ENCODE measurements at places on chromosomes 16 and 17. TPM values are rescaled to one million over a fixed set of nuclear protein-coding genes. Genes with fewer than 3 reads are reported as not detected.

- H3K4me3 ChIP-seq, result peak overlapping the region; percentile 57
- peak; percentile 21 for DNase-seq
- H3K4me1 ChIP-seq, result no peaks in the 10 kb centered on the region
- H3K27me3 ChIP-seq, result no peaks in the 10 kb centered on the region
- no peaks in the 10 kb centered on the region for H3K36me3 ChIP-seq
Observed at GRCh38 chr17:78040440-78041385, 82.2 kb downstream of the TNRC6C start.

Gene MT1A
- polyA plus RNA-seq, result not detected

- peak; percentile 15 for DNase-seq
- peaks cover 15% of the 10 kb centered on the region for H3K36me3 ChIP-seq
- H3K4me3 ChIP-seq, result no peak overlapping the region
- no peaks in the 10 kb centered on the region for H3K27me3 ChIP-seq
Observed at GRCh38 chr16:71775949-71776348, 32.7 kb downstream of the AP1G1 start.

- H3K27me3 ChIP-seq, result no peaks in the 10 kb centered on the region
- no peak overlapping the region for H3K4me3 ChIP-seq
- 0 out of 2 replicates have a peak, but pooled peaks cover 3% of the 10 kb centered on the region for H3K4me1 ChIP-seq
Observed at GRCh38 chr16:82699711-82700495, 73.1 kb downstream of the CDH13 start.

Gene ORAI3
- polyA plus RNA-seq, result 21.9 TPM

DNA sequence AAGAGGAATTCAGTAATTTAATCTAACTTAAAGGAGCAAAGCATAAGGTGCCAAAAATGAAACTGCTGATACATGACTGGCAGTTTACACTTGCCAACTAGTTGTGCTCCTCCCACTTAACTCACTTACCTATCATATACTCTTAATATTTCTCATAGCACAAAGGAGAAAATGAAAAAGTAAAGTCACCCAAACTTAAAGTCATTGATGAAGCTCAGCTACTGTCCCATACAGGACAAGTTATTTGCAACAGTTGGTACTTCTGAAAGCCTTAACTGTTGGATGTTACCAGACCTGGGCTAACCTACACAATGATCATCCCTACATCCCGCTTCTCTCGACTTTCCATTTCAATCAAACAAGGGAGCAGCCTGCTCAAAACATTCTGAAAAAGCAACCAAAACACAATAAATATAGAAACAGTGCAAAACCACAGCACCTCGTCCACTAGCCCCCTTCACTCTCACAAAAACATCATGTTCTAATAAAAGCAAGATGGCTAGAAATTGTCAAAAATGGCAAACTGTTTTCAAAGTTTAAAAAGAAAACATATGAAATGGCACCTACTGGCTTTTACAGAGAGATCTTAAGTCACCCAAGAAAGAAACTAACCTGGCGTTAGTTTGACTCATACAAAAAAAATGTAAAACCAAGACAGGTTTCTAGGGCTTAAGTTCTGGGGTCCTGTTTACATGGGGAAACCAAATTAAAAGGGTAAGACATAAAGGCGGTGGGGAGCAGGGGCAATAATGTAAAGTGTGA lies 868 bp downstream of the MED13 start:
- H3K36me3 ChIP-seq, result peaks cover 2% of the 10 kb centered on the region
- peaks cover 6% of the 10 kb centered on the region for H3K4me1 ChIP-seq
- no peak for DNase-seq
- H3K27ac ChIP-seq, result peak overlapping the region; percentile 92
- no peaks in the 10 kb centered on the region for H3K27me3 ChIP-seq

Gene CIITA
- polyA plus RNA-seq, result 35.0 TPM

Gene CRYBA1
- polyA plus RNA-seq, result not detected

Gene KRTAP9-8
- polyA plus RNA-seq, result not detected

DNA sequence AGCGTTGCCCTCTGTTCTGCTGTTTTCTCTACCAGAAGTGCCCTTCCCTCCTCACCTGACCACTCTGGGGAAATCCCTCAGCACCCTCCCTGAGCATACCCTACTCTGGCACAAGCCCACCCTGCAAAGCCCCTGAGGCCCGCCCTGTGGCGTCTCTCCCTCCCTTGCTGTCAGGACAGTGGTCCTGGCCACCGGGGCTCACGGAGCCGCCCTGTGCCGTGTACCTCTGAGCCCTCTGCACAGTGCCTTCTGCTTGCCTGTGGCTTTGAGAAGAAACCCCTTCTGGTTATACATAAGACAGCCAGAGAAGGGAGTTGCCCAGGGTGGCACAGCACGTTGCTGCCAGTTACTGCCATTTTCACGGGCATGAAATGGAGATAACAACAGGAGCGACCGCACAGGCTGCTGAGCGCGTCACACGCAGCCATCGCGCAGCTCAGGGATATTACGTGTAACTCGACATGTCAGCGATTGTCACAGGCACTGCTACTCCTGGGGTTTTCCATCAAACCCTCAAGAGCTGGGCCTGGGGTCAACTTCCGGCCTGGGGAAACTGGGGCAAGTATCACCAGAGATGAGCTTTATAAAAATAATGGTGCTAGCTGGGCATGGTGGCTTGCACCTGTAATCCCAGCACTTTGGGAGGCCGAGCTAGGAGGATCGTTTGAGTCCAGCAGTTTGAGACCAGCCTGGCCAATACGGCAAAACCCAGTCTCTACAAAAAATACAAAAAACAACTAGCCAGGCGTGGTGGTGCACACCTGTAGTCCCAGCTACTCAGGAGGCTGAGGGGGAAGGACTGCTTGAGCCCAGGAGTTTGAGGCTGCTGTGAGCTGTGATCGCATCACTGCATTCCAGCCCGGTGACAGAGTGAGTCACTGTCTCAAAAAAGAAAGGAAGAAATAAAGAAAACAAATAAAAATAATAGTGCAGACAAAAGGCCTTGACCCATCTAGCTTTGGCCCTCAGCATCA lies 14.8 kb downstream of the SCGB1C2 start:
- H3K27ac ChIP-seq, result no peak overlapping the region
- no peaks in the 10 kb centered on the region for H3K27me3 ChIP-seq
- H3K4me1 ChIP-seq, result no peaks in the 10 kb centered on the region
- no peak for DNase-seq

Gene MT4
- polyA plus RNA-seq, result not detected

- H3K36me3 ChIP-seq, result no peaks in the 10 kb centered on the region
- no peak overlapping the region for H3K27ac ChIP-seq
- H3K4me1 ChIP-seq, result peaks cover 39% of the 10 kb centered on the region
- no peaks in the 10 kb centered on the region for H3K27me3 ChIP-seq
Observed at GRCh38 chr17:49738456-49739163, 25.3 kb downstream of the FAM117A start.

GRCh38 chr17:42704837-42705494 lies 22.6 kb downstream of the CNTNAP1 start:
- H3K4me1 ChIP-seq, result peaks cover 50% of the 10 kb centered on the region
- peaks cover 29% of the 10 kb centered on the region for H3K36me3 ChIP-seq
- peak overlapping the region; percentile 46 for H3K4me3 ChIP-seq
- H3K27me3 ChIP-seq, result no peaks in the 10 kb centered on the region
- peak overlapping the region; percentile 92 for H3K27ac ChIP-seq
- peak; percentile 94 for DNase-seq

DNA sequence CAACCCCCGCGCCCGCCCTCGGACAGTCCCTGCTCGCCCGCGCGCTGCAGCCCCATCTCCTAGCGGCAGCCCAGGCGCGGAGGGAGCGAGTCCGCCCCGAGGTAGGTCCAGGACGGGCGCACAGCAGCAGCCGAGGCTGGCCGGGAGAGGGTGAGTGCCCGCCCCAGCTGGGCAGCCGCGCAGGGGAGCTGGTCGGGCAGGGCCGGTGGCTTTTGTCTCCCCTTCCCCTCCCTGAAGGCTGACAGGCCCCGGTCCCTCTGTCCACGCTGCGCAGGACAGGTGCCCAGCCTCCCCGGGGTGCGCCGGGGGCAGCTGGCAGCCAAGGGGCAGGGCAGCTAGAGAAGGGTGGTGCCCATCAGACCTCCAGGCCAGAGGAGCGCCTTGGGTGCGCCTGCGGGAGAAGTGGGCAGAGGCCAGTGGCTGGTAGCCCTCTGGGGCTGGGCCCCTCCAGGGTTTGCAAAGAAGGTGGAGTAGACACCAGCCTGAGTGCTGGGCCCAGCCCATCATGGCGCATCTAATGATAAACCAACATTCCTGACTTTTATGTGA lies 278 bp downstream of the ITGB4 start:
- peak overlapping the region; percentile 55 for H3K4me3 ChIP-seq
- no peak overlapping the region for H3K27ac ChIP-seq
- H3K27me3 ChIP-seq, result peaks cover 1% of the 10 kb centered on the region
- no peak for DNase-seq
- no peaks in the 10 kb centered on the region for H3K36me3 ChIP-seq

DNA sequence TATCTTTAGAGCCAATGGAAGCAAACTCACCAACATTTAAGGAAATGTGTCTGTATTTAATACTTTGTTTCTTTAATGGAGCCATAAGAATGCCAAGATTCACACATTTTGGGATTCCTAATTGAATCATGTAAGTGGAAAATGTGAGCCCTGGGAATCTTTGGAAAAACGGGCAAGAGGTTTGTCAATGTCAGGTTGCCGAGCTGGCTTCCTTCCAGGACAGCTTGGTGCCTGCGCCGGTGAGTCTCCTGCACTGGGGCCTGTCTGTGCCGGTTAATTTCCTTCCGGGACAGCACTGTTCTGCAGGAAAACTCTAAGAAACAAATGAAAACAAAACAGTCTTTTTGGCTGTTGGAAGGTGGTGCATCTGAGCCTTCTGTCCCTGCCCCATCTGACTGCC lies 210.6 kb downstream of the HAPSTR1 start:
- H3K27me3 ChIP-seq, result 0 out of 2 replicates have a peak, but pooled peaks cover 3% of the 10 kb centered on the region
- no peak overlapping the region for H3K27ac ChIP-seq
- no peak overlapping the region for H3K4me3 ChIP-seq
- H3K36me3 ChIP-seq, result no peaks in the 10 kb centered on the region
- no peaks in the 10 kb centered on the region for H3K4me1 ChIP-seq

DNA sequence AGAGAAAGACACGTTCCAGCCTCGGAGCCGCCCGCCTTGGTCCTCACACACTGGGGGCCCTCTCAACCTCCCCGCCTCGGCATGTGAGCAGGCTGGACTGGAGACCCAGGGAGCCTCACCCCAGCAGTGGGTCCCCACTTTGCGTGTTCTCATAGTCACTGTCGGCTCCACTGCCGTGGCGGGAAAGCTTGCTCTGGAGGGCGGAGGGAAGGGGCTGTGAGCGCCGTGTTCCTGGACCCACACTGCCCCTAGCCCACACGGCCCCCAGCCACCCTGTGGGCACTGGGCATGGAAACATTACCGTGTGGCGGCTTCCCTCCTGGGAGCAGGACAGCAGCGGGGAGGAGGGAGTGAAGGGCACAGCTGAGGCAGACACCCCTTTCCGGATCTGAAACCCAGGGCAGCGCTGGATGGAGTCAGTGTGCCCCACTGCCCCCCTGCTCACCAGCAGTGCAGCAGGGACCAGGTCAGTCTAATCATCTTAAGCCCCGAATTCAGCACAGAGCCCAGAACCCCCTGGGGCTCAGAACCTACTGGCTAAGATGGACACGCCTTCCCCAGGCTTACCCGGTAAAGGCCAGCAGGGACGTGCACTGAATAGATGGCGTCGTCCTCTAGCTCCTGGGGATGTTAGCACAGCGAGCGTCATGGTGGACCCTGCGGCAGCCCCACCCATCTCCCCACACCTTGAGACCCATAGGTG lies 7.2 kb downstream of the TP53I13 start:
- no peak overlapping the region for H3K27ac ChIP-seq
- no peak overlapping the region for H3K4me3 ChIP-seq
- no peaks in the 10 kb centered on the region for H3K27me3 ChIP-seq
- H3K36me3 ChIP-seq, result peaks cover 8% of the 10 kb centered on the region
- DNase-seq, result no peak

Gene CDRT15L2
- not detected for polyA plus RNA-seq

Gene ATP6V0D1
- 135 TPM for polyA plus RNA-seq

Gene KCNJ16
- polyA plus RNA-seq, result not detected

Gene MYH11
- 0.94 TPM for polyA plus RNA-seq

- no peak overlapping the region for H3K27ac ChIP-seq
- H3K27me3 ChIP-seq, result no peaks in the 10 kb centered on the region
- DNase-seq, result no peak
- peaks cover under 1% of the 10 kb centered on the region for H3K4me1 ChIP-seq
- no peak overlapping the region for H3K4me3 ChIP-seq
Observed at GRCh38 chr17:17797119-17797809, 39.5 kb downstream of the SREBF1 start.

DNA sequence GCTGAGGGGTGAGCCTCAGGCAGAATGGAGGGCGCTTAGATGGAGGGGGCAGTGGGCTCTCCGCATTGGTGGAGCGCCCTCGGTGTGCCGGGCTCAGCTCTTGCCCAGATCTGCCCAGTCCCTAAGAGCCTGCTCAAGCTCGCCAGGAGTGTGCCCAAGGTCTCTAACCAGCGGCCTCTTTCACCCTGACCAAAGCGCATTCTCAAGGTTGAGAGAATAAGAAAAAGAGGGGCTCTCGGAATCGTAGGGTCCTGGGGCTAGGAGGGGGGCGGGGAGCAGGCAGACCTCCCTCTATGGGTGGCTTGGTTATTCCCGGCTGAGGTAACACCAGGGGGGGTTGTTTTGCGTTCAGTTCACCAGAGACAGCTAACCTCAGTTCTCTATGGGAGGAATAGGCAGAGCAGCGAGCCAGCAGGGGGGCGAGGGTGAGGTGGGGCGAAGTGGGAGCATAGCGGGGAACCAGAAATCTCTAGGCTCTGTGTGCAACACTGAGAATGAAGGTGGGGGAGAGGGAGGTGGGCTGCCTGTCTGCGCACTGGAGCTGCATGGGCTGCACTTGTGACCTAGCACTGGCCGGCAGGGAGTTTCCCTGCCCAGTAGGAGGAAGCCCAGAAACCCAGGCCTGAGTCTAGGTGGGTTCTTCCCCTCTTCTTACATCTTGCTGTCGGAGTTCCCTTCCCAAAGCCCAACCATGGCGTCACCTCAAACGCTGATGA lies 3.0 kb downstream of the TMEM132E start:
- H3K4me3 ChIP-seq, result no peak overlapping the region
- H3K36me3 ChIP-seq, result no peaks in the 10 kb centered on the region
- peaks cover 27% of the 10 kb centered on the region for H3K27me3 ChIP-seq

DNA sequence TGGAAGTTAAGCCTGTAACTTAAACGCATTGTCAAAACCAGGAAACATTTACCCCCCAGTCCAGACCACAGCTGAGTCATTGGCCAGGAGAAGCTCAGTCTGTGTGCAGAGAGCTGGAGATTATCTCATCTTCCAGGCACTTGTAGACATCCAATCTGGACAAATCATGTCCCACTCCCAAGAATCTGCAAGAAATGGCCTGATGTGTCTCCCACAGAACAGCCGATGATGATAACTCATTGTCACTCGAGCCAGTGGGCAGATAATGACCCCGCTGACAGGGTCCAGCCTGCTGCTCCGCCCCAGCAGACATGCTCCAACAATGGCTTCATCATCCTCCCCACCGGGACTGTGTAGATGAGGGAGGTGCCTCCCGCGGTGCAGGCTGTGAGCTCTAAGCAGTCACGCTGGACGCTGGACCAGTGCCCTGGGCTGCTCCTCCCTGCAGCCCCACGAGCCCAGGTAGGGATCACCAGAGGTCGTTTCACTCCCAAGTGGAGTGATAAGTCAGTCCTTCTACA lies 322.5 kb downstream of the C16orf95 start:
- no peaks in the 10 kb centered on the region for H3K4me1 ChIP-seq
- no peak overlapping the region for H3K4me3 ChIP-seq

- H3K4me1 ChIP-seq, result 0 out of 2 replicates have a peak, but pooled peaks cover 3% of the 10 kb centered on the region
- no peak within 1 kb of the TSS for H3K4me3 ChIP-seq
- no peaks in the 10 kb centered on the region for H3K27me3 ChIP-seq
- H3K36me3 ChIP-seq, result no peaks in the 10 kb centered on the region
- no peak for DNase-seq
Observed at GRCh38 chr17:34319039-34319483, at the start of gene CCL8. TSS of gene CCL8 (plus strand) at chr17:34319435. CDS start at chr17:34319502, 67 bp downstream.
